ENCODE measurements at places on chromosomes 1 and 21.

- H3K27me3 ChIP-seq: peaks cover 9% of the 10 kb centered on the region
- peaks cover 19% of the 10 kb centered on the region for H3K4me1 ChIP-seq
- peak overlapping the region; percentile 52 for H3K4me3 ChIP-seq
- no peak for DNase-seq
- no peaks in the 10 kb centered on the region for H3K36me3 ChIP-seq
Measured at GRCh38 chr1:115088871-115089419, 358 bp downstream of the TSPAN2 start.

DNA sequence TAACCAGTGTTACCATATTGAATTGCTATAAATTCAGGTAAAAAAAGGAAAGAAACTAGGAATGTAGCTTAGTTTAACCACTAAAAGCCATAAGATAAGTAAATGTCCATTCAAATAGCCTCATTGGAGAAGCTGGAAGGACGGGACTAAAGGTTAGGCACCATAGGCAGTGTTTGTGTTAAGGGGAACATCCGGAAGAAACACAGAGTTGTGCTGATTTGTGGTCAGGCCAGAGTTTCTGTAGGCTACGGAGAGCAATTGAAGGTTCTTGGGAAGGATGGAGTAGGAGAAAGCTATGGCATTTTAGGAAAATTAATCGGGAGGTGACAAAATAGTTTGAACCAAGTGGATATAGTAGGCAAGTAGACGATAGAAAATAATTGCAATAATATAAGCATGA is 1.3 kb upstream of the KCNJ10 start:
- peaks cover 19% of the 10 kb centered on the region for H3K27me3 ChIP-seq
- H3K36me3 ChIP-seq: no peaks in the 10 kb centered on the region
- H3K27ac ChIP-seq: no peak overlapping the region
- H3K4me1 ChIP-seq: peaks cover 14% of the 10 kb centered on the region
- DNase-seq: no peak

DNA sequence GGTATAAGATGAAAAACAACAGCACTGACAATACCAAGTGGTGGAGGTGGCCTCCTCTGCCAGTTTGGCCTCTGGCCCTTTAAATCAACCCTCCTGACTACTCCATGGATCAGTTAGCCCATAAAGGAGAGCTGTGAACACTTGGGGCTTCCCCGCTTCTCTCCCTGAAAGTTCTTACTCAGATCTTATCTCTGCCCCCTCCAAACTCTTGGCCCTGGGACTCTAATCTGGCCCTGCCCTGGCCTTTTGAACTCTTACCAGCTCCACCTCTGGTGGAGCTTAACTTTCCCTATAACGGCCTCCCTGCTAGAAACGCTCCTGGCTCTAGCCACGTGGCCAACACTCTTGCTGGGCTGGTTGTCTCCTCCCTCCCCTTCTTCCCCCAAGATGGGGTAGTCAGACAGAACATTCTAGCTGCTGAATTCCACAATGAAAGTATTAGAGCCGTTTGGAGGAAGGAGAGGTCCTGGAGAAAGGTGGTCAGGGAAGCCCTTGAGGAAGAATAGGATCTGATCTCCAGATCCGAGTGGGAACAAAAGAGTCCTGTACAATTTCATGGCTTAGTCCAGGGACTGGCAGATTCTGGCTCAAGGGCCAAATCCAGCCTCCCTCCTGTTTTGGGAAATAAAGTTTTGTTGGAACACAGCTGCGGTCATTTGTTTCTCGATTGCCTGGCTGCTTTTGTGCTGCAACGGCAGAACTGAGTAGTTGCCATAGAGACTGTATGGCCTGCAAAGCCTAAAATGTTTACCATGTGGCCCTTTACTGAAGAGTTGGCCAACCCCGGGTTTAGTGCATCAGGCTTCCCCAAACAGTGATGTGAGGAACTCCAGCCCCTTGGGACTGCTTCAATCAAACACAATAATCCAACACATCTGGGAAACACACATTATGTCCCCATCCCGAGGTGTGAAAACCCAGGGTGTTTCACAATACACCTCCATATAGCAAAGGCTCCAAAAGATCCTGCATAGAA is 9.5 kb upstream of the PIGR start:
- no peaks in the 10 kb centered on the region for H3K4me1 ChIP-seq
- H3K27me3 ChIP-seq: no peaks in the 10 kb centered on the region
- H3K27ac ChIP-seq: no peak overlapping the region
- H3K36me3 ChIP-seq: no peaks in the 10 kb centered on the region

DNA sequence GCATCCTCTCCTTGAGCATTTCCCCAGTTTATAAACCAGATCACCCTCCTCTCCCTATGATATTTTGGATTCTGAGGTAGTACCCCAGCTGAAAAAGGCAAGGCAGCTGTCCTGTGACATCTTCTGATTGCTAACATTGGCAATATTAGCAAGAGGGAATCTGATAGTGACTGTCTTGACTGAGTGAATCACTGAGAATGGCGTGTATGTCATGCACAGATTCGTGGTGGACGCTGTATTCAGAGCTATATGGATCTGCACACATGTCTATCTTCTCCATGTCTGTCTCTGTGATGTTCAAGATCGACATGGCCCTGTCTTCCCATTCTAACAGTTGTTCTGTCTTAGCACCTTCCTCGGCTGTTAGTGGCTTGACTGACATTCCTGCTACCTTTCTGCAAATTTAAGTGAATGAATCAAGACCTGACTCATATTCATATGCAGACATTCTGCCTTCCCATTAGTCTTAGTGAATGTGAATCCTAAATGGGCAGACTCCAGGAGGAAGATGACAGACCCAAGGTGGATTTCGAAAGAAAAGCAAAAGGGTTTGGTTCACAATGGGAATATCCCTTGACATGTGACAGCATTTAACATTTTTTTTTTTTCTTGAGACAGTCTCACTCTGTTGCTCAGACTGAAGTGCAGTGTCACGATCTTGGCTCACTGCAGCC is 97.7 kb downstream of the PGBD5 start:
- H3K27ac ChIP-seq: no peak overlapping the region
- H3K4me3 ChIP-seq: no peak overlapping the region
- H3K36me3 ChIP-seq: no peaks in the 10 kb centered on the region
- no peaks in the 10 kb centered on the region for H3K27me3 ChIP-seq
- no peak for DNase-seq

- H3K27me3 ChIP-seq: no peaks in the 10 kb centered on the region
- H3K36me3 ChIP-seq: peaks cover 2% of the 10 kb centered on the region
- H3K4me3 ChIP-seq: no peak overlapping the region
- no peak for DNase-seq
- H3K27ac ChIP-seq: no peak overlapping the region
Measured at GRCh38 chr1:45971922-45972531, 160.4 kb downstream of the PIK3R3 start.

GRCh38 chr21:43851593-43851992 is 13.4 kb upstream of the AGPAT3 start:
- no peaks in the 10 kb centered on the region for H3K27me3 ChIP-seq
- H3K4me1 ChIP-seq: no peaks in the 10 kb centered on the region
- no peak for DNase-seq
- no peak overlapping the region for H3K4me3 ChIP-seq

- no peak for DNase-seq
- no peak overlapping the region for H3K27ac ChIP-seq
- H3K4me3 ChIP-seq: no peak overlapping the region
- no peaks in the 10 kb centered on the region for H3K36me3 ChIP-seq
- H3K4me1 ChIP-seq: no peaks in the 10 kb centered on the region
Measured at GRCh38 chr1:15016001-15016400, 137.5 kb upstream of the TMEM51 start.

- no peak overlapping the region for H3K27ac ChIP-seq
- no peaks in the 10 kb centered on the region for H3K4me1 ChIP-seq
- no peaks in the 10 kb centered on the region for H3K27me3 ChIP-seq
- DNase-seq: no peak
- no peak overlapping the region for H3K4me3 ChIP-seq
Measured at GRCh38 chr1:115188680-115189395, 99.5 kb upstream of the TSPAN2 start.

GRCh38 chr1:214727274-214727673 is 124.3 kb downstream of the CENPF start:
- H3K4me1 ChIP-seq: no peaks in the 10 kb centered on the region
- no peak for DNase-seq
- H3K4me3 ChIP-seq: no peak overlapping the region
- no peaks in the 10 kb centered on the region for H3K27me3 ChIP-seq
- no peak overlapping the region for H3K27ac ChIP-seq

DNA sequence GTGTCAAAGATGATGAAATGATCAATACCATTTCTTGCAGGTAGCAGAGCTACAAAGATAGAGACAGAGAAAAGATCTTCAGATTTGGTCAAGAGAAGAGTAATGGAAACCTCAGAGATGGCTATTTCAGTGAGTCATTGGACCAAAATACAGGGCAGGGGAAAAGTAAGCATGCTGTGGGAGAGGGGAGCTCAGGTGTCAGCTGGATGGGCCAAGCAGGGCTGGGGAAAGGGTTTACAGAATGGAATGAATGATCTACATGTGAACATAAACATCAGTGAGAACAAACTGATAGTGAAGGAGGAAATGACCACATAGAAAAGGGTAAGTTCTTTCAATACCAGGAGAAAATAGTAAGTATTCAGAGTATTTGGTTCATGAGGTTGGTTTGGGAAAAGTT is 61.4 kb upstream of the CNN3 start:
- H3K36me3 ChIP-seq: no peaks in the 10 kb centered on the region
- no peaks in the 10 kb centered on the region for H3K27me3 ChIP-seq
- H3K4me3 ChIP-seq: no peak overlapping the region
- DNase-seq: no peak
- H3K4me1 ChIP-seq: no peaks in the 10 kb centered on the region
- no peak overlapping the region for H3K27ac ChIP-seq

Measured in CD4-positive, CD25-positive, alpha-beta regulatory T cell (primary cell).